Forelimb muscle (tissue), 1 donor: ENCODE measurements at places on chromosomes 6 and 20.

DNA sequence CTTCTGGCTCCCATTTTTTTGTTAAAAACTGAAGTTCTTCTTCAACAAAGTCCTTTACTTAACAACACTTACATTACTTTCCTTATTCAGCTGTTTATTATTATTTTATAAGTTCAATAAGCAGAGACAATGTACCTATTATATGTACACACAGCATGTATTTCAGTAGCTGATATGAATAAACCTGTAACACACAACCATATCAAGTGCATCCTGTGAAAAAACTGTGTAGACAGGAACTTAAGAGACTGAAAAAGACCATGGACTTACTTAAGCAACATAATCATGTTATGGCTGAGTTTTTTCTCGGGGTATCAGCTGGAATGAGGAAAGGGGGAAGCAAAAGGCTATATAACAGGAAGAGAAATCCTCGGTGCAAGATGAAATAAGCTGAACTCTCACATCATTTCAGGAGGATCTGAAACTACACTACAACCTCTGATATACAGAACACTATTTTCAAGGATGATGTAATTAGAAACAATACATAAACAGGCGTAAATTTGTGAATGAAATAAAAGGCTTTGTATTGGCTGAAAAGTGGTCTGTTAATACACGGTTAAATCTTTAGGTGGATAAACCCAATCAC, 70.9 kb downstream of the REV3L start:
- DNase-seq, result no peak

- DNase-seq, result no peak
Measured at GRCh38 chr20:38021087-38021772, 12.0 kb downstream of the TTI1 start.

DNA sequence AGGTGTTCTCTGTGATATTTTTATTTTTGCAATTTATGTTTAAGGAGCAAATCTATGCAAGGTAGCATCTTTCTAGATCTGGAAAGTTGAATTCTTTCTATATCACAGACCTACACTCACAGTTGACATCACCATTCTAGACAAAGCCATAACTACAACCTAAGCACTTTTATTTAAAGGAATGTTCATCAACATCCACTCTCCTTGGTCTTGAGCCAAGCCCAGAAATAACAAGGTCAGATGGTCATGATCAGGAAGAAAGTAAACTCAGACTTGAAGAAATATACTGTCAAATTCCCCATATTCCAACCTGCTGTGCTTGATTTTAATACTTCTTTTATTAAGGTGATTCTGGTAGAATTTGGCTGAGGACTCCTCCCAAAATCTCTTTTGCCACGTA, 32.2 kb downstream of the MMUT start:
- DNase-seq, result no peak

DNA sequence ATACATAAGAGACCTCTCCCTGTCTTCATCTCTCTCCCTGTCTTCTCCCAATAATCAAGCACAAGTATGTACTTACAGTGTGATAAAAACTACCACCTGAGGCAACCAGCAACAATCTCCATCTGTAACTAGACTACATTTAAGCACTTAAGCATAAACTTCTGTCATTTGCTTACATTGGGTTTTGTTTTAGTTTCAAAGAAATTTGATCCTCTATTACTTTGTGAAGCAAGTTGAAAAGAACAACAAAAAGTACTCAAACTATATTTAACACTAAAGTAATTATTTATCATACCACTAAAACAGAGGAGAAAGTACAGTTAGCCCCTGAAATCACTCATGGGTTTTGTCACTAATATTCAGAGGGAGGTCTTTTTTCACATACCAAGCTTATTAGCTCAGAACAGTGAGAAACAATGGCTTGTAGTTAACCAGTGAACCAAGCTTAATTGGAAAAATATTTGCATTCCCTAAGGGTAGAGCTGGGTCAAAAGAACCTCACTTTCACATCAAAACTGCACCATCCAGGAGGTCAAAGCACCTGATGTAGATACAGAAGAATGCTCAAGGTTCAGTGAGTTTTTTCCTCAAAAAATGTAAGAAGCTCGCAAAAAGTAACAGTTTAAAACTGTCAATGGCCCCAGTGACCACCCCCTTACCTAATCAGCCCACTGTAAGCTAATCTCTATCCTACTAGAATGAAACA, 34.1 kb downstream of the DCDC2 start:
- no peak for DNase-seq

DNA sequence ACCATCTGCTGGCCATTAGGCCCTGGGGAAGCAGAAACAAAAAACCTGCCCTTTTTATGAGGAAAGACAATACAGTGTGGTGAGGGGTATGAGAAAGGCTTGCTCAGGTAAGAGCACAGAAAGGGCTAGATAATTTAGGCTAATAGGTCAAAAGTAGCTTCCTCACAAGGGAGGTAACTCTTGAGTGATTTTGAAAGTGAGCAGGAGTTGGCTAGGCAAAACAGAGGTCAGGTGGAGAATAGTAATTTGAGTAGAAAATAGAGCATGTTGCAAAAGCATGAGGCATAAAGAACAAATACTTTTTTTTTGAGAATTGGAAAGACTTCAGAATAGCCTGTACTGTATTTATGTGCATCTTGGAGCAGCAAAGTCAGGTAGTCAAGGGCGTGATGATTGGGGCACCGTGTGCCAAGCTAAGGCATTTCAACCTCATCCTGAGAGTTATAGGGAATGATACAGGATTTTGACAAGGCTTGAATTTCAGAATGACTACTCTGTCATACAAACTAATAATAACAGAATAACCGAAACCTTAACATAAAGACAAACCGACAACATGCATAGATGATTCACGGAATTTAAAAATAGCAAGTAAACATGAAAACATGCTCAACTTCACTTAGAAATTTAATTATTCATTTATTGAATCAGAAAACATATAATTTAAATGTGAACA, 123.0 kb upstream of the ENPP5 start:
- DNase-seq, result no peak

DNA sequence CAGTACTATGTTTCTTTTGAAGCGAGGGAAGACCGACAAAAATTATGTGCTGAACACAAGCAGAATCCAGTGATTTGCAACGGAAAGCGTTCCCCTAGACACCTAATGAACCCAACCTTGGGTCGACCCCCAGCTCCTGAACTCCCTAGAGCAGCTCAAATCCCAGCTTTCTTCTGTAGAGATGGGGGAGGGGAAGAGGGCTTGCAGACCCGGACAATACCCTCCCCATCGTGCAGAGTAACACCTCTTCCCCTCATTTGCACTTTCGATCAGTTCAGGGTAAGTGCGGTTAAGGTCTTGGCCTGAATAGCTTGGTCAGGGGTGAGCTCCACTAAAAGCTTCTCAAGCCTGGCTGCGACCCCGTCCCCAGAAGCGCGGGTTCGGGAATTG, 404 bp downstream of the CEP162 start:
- DNase-seq, result no peak

DNA sequence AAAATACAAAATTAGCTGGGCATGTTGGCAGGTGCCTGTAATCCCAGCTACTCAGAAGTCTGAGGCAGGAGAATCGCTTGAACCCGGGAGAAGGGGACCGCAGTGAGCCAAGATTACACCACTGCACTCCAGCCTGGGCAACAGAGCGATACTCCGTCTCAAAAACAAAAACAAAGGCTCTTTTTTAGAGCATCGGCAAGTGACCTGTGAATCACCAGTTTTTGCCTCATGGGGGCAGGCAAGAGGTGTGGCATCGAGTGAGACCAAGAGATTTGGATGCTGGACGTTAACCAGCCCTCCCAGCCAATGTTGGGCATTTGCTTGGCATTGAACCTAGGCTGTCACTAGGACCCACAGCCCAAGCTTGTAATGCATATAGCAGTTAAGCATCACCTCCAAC, 14.6 kb upstream of the CDK5RAP1 start:
- no peak for DNase-seq

DNA sequence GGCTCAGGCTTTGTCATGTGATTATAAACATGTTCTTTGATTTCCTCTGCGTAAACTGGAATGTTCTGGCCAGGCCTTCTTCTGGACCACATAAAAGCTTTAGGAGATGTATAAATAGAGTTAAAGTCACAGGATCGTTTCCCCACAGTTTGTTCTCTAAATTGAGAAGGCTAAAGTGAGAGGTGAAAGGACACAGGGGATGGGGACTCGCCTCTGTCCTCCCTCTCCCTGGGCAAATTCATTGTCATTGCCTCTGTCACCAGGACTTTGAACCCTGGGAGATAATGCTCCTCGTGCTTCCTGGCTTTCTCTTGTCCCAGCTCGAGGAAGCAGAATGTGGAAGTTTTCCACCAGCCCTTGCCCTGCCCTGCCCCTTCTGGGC, 20.3 kb upstream of the ZFAND3 start:
- no peak for DNase-seq

DNA sequence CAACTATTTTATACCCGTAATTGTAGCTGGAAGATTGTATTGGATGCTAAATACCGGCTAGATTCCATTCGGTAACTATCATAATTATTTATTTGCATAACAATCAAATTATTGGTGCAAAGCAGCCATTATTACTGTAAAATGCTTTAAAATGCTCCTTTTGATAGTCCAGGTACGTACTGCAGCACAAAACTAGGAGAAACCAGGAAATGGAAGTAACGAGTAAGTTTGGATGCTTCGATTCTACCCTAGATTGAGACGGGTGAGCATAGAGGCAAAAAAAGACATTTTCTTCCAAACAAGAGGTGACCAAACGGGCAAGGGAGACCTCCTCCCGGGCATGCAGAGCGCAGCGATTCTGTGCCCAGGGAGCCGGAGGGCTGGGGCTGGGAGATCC, 469 bp upstream of the XRN2 start:
- DNase-seq, result peak; percentile 1

DNA sequence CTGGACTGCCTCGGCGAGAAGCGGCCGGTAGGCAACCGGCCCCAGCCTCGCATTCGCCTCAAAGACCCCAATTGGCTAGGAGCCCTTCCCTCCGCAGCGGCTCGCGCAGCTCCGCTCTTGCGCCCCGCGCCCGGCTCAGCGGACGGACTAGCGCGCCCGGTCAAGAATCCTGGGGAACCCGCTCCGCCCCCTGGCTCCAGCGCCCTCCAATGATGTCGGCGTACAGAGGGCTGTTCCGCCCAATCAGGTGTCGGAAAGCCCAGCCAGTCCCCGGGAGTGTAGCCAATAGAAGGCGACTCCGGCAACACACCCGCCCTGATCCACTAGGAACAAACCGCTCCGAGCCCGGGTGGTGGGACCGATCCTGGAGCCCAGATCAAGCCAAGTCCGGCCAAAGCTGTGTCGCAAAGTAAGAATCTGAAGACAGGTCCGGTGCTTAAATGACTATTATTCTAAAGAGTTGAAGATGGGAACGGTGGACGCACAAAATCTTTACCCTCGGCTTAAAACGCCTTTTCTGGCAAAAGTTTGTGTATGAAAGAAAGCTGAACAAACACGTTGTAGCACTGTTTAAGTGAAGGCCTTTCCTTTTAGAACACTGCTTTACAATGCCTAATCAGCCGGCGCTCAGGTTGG, 132.2 kb downstream of the OGFRL1 start:
- peak; percentile 88 for DNase-seq

DNA sequence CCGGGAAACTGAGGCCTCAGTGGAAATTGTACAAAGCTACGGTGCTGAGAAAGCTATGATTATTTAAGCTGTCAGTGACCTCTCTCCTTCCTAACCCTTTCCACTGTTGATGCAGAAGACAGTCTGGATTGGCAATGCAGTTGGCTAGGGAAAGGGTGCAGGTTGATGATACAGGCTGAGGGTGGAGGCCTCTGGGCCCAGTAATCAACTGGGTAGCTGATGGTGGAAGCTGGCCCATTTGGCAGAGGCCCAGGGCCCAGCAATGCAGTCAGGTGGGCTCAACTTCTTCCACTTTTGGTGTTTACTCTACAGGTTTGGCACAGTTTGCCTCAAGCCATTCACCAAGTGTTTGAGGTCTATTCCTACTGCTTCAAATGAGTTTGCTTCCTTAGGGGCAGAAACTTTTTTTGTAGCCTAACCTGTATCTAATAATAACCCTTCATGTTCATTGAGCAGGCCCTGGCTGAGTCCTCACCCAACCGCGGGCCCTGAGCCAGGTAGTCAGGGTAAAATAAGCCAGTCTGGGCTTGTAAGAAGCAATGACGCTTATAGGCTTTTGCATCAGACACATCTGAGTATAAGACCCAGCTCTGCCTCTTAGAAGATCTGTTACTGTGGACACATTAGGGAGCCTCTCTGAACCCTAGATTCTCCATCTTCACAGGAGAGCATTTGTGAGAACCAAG, 12.1 kb downstream of the BCL2L1 start:
- no peak for DNase-seq

GRCh38 chr6:137673603-137674002, 179.4 kb upstream of the OLIG3 start:
- no peak for DNase-seq

- no peak for DNase-seq
Measured at GRCh38 chr6:54747955-54748354, 98.6 kb upstream of the FAM83B start.

- no peak for DNase-seq
Measured at GRCh38 chr20:7038029-7038428, 270.5 kb downstream of the BMP2 start.

GRCh38 chr6:108618623-108619152, 58.0 kb downstream of the FOXO3 start:
- no peak for DNase-seq

DNA sequence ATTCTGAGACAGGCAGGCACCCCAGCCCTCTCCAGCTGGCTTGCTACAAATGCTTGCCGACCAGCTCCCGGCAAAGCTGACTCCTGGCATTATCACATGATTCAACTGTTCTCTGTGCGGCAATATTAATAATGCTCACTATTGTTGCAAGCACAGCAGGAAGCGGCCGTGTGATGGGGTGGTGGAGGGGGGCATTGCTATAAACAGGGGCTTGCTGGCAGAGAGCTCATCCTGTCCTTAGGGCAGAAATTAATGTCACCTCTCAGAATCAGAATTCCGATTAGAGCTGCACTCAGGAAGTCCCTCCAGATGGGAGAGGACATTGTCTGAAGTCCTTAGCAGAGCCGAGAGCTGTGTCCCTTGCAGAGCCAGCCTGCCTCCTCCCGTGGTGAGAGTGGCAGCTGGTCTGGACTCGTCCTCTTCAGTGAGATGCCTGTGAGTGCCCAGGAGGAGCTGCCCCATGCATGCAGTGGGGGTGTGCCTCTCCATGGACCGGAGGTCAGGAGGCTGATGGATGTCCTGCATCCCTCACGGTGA, 162.5 kb downstream of the CDH4 start:
- no peak for DNase-seq

DNA sequence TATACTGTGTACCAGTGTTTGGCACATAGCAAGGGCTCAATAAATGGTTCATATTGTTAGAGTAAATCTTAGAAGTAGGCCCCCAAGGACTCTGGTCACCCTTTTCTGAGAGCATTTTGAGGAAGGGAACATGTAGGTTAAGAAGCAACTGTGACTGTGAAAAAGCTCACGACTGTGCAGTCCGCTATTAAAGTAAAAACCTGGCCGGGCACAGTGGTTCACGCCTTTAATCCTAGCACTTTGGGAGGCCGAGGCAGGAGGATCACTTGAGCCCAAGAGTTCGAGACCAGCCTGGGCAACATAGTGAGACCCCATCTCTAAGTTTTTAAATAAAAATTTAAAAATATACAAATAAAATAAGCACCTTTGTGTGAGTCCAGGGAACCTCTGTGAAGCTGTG, 5.0 kb downstream of the ZDHHC14 start:
- DNase-seq, result no peak
